ENCODE measurements at places on chromosomes 13 and 19.

GRCh38 chr13:99357131-99357596, 50.0 kb upstream of the GPR183 start:
- no peak for DNase-seq

DNA sequence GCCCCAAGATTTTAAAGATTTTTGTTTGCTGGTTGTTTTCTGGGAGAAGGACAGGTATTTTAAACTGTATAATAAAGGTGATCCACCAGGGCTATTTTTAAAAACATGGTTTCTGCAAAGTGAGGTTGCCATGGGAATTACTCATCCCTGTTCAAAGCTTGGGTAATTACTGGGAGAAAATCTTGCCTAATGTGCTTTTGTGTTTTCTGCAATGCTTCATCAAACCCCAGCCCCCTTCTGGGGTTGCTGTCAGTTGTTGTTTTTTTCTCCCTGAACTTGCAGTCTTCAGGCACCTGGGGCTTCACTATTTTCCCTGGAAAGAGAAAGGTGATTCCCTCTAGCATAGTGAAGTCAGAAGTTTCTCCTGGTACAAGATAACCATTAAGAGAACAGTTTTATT, 277.2 kb downstream of the NALCN start:
- no peak for DNase-seq

DNA sequence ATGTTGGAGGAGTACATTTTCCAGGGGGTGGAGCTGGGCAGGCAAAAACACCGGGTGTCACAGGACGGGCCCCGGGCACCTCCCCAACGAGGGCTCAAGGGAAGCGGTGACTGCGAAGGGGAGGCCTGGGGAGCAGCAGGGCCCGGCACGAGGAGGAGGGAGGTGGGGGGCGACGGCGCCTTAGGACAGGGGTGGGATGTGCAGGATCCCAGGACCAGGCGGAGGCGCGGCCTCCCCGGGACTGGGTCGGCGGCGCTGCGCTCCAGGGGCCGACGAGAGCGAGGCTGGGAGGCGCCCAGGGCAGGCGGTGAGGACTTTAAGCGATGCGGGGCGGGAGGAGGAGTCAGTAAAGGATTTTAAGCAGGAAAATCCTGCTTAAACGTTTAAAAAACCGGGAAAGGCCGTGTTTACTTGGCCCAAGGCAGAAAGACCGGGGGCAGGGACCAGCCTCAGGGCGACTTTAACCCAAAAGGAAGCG, 427 bp downstream of the ZNF160 start:
- DNase-seq: no peak

DNA sequence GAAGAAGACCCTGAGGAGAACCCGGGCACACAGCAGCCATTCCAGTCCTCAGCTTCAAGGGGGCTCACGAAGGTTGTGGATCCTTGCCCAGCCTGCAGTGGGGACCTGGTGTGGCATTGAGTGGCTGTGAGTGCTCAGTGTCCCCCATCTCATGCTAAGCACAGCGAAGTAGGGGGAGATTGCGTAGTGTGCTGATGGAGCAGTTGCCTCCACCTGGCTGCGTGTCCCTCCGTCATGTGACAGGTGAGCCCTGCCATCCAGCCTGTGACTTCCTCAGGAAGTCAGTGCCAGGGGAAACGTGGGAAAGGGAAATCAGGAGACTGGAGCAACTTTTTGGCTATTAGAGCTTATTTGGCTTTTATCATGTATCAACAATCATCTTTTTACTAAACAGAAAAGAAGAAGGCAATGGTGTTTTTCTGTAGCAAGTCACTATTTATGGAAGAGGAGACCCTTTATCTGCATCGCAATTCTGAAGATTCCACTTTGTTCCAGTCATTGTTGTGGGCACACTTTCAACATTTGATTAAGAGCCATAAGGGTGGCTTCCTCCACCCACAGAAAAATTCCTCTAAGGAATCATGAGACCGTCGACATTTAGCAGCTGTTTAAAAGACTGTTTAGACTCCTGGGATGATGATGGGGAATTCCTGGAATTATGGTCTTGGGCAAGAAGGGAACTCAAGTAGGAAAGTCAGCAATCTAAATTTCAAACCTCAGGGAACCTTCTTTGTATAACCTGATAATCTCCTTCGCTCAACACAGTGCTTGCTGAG, 126.8 kb upstream of the SPATA13 start:
- no peak for DNase-seq

- peak; percentile 11 for DNase-seq
Observed at GRCh38 chr19:12513531-12514061, 29.0 kb upstream of the ZNF709 start.

DNA sequence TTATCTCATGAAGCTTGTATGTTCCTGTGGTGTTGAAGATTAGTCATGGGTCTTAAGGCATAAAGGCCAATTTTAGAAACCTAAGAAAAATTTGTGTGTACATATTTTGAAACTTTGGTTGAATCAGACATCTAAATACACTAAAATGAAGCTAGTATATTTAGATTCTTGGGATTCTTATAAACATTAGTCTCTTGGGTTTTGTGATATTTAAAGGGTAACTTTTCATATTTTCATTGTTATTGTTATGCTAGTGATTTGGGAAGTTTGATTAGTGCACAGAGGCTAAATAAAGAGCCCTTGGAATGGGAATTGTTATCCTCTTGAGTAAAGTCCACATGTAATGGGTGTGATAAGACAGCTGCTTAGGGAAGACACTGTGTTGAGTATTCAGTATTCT, 24.5 kb downstream of the UBA2 start:
- no peak for DNase-seq

DNA sequence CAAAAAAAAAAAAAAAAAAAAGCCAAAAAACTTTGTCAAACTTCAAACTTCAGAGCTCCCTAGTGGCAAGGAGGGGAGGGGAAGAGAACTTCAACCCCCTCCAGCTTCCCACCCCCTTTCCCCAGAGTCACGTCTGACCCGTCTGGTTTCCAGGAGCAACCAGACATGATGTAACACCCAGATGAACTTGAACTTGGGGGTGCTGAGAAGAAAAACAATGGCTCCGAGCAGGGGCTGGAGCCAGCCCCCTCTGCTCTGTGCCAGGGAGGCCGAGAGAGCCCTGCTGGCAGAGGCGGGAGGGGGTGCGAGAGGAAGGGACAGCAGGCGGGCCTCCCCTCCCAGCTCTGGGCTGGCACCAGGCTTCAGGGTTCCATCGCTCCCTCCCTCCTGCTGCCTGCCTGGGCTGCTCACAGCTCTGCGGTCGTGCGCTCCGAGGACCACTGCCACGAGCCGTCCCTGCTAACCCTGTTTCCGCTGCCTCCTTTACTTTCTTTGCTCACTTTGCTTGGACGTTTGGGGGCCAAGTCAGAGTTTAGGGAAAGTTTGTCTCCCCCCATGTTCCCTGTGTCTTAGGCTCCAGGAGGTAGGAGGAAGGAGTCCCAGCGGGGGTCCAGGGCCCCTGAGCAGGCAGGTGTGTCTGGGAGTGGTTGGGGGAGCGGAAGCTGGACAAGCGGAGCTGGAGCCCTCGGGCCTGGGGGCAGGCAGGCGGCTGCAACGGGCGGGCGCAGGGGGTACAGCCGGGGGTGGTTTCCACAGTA, 11.1 kb downstream of the LYL1 start:
- DNase-seq: no peak

DNA sequence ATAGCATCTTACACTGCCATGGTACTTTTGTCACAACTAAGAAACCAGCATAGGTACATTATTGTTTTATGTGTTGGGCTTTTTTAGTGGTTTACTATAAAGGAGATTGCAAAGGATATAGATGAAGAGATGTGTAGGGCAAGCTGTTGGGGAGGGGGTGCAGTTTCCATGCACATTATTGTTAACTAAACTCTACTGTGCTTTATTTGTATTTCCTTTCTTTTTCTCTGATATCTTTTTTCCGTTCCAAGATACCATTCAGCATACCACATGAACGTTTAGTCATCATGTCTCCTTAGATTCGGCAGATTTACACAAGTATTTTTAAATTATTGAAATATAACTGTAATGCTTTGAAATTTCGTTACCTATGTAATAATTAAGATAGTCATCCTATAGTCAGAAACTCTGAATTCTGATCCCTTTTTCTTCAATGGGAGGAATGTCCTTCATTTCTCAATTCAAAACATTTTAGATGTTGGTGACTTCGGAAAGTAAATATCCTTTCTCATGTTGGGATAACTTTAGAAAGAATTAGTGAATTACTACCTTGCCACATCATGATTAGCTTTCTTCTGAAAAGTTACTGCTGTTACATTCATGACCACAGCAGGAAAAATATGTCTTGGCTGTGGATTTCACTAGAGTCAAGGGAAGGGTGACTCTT, 82.8 kb downstream of the FRY start:
- DNase-seq: no peak

DNA sequence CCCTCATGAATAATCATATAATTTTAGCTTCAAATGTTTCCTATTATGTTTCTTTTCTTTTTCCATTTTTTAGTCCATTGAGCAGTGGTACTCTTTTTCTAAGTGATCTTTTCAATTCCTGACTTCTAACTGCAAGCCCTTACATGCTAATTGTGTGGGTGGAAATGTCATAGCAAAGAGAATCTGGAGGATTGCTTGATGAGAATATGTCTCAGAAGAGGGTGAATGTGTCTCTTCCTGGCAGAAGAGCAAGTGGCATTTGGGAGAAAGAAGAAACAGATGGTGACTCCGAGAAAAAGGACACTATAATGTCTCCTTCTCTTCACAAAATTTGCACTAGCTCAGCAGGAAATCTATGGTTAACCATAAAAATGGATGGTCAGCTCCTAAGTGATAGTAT, 2320.0 kb downstream of the PCDH9 start:
- DNase-seq: peak; percentile 5

DNA sequence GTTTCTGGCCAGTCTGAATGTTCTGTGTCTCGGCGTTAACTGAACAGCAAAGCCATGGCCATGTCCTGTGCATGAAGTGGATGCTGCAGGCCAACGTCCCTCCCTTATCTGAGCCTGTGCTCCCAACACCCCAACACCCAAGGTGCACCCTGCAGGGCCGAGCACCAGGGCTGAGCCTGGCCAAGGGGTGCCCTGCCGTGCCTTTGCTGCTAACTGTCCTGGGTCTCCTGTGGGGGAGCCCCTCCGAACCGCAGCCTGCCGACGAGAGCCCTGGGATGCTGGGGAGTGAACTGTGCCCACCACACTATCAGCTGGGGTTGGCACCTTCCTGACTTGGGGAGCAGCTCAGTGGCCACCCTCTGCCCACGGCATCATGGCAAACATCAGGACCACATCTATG, 17.6 kb downstream of the GPX4 start:
- no peak for DNase-seq

GRCh38 chr13:54733639-54734038, 1705.0 kb downstream of the OLFM4 start:
- peak; percentile 30 for DNase-seq

- no peak for DNase-seq
Observed at GRCh38 chr19:29680937-29681336, 15.7 kb downstream of the PLEKHF1 start.

- DNase-seq: no peak
Observed at GRCh38 chr13:50742353-50742752, 101.1 kb downstream of the DLEU7 start.

- DNase-seq: peak; percentile 37
Observed at GRCh38 chr13:81048026-81048461, 707.1 kb upstream of the SPRY2 start.

DNA sequence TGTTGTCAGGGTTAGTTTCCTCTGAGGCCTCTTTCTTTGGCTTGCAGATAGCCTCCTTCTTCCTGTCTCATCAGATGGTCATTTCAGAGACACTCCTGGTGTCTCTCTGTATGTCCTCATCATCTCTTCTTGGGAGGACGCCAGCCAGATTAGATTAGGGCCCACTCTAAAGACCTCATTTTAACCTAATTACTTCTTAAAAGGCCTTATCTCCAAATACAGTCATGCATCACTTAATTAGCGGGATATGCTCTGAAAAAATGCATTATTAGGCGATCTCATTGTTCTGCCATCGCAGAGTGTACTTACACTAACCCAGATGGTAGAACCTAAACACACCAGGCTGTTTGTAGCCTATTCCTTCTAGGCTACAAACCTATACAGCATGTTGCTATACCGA, 89.0 kb downstream of the CDK8 start:
- no peak for DNase-seq

Data from cerebellum (tissue), 4 donors.